ENCODE measurements at places on chromosomes 16 and 17. TPM values are rescaled to one million over a fixed set of nuclear protein-coding genes. Genes with fewer than 3 reads are reported as not detected.

The NLGN2 gene
- 3.0 TPM for total RNA-seq

The INCA1 gene
- total RNA-seq: not detected

The AKAP1 gene
- 29.9 TPM for total RNA-seq

The C17orf113 gene
- total RNA-seq: 0.48 TPM

The VAT1L gene
- 0.08 TPM for total RNA-seq

The CHST4 gene
- 0.16 TPM for total RNA-seq

The HSF5 gene
- total RNA-seq: not detected

The HBZ gene
- total RNA-seq: not detected

The HLF gene
- total RNA-seq: 10.8 TPM

The HIC1 gene
- total RNA-seq: 2.3 TPM

The ST6GALNAC1 gene
- total RNA-seq: 16.9 TPM

The SLC5A10 gene
- 0.64 TPM for total RNA-seq

The PITPNC1 gene
- 16.0 TPM for total RNA-seq

The LGALS9 gene
- 22.6 TPM for total RNA-seq

The TAC4 gene
- total RNA-seq: not detected

The TMEM92 gene
- 0.88 TPM for total RNA-seq

The DOC2B gene
- 32.5 TPM for total RNA-seq

The NEUROD2 gene
- not detected for total RNA-seq

The RUNDC3A gene
- 6.0 TPM for total RNA-seq

The PSMD7 gene
- total RNA-seq: 72.0 TPM

The ALOX12 gene
- total RNA-seq: 16.9 TPM

The SDR42E2 gene
- not detected for total RNA-seq

The AARS1 gene
- total RNA-seq: 53.4 TPM

The DNAH2 gene
- total RNA-seq: 0.04 TPM

The OR4D1 gene
- not detected for total RNA-seq

The C16orf92 gene
- not detected for total RNA-seq

The PERCC1 gene
- total RNA-seq: not detected

The TEX19 gene
- not detected for total RNA-seq

The PMFBP1 gene
- 2.0 TPM for total RNA-seq

The TBC1D3 gene
- not detected for total RNA-seq

The ITGB3 gene
- 1.7 TPM for total RNA-seq

The YPEL2 gene
- total RNA-seq: 5.7 TPM
